Stimulated activated CD4-positive, alpha-beta T cell treated with anti-CD3 and anti-CD28 coated beads, Interleukin-1b, Interleukin-23, amount 100 ng/mL, for 4 hours (primary cell): ENCODE measurements at places on chromosomes 6 and 20.

DNA sequence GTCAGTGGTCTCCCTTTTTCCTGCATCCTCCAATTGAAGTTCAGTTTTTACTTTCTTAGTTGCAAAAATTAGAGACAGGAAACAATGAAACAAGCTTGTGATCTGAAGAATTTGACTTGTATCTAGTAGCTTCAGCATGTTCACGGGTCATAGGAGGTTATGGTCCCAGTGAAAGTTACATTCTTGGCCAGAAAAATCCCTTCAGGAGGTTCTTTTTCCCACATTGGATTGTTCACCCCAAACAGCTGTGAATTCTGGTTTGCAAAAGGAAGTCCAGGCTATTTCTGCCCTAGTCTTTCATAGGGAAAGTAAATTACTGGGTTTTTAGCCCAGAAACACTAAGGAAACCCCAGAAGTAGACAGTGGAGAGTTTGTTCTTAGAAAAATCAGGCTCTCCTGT, 8.1 kb downstream of the ANKS1A start:
- DNase-seq: no peak

GRCh38 chr6:89944826-89945407, 50.6 kb downstream of the GJA10 start:
- no peak for DNase-seq

- no peak for DNase-seq
These were observed 33.0 kb downstream of the GHRH start for GRCh38 chr20:37228656-37229055.

- no peak for DNase-seq
These were observed 476 bp downstream of the MEA1 start for GRCh38 chr6:43013097-43013842.

DNA sequence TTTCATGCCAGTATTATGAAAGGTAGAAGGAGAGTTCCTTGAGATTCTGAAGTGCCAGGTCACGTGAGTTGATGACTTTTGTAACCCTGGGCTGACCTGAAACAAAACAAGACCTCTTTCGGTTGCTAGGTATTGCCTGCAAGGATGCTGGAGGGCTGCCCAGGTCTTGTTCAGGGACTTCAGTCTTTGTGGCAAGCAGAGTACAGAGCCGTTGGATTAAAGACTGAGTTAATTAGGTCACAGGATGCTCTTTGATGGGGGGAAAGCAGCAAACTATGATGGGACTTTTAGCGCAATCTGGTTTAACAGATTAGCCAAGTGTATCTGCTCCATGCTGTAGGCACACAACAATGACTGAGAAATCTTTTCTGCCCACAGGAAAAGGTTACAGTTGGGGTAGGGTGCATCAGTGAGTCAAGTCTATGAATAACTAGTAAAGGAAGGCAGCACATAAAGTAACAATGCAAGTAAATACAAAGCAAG, 12.8 kb upstream of the ELOVL5 start:
- no peak for DNase-seq
